Left ventricle myocardium superior (tissue), 1 donor: ENCODE measurements at places on chromosomes 7 and 10. TPM values are rescaled to one million over a fixed set of nuclear protein-coding genes. Genes with fewer than 3 reads are reported as not detected.
A peak's percentile ranks its signal among the peaks of the same experiment; 100 is the strongest.

FAM180A gene
- 11.4 TPM for total RNA-seq

CDC14C gene
- not detected for total RNA-seq

TRIM56 gene
- total RNA-seq: 16.6 TPM

MKRN1 gene
- 118 TPM for total RNA-seq

SAMD9L gene
- 5.9 TPM for total RNA-seq

DNA sequence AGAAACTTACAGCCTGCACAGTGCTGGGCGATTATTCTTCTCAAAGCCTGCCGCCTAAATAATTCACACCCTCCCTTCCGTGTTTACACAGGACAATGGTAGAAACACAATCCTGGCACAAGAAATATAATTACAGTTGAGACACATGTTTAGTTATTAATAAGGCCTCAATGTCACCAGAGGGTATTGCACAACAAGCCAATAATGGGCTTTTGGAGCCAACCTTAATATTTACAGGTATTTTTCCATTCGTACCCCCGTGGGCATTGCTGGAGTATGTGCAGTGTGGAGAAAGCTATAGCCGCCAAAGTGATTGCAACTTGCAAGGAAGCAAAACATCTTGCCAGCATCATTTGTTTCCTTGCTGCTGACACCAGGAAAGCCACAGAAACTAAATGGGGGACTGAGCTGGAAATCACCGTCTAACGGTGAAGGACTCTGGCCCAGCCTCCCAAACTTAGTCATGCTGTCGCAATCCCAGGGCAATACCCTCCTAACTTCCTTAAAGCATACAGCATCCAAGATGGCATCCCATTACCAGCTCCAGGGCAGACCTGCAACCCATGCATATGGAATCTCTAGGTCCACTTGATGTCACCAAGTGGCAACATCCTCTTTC, 8.6 kb downstream of the CALN1 start:
- DNase-seq: no peak

DNA sequence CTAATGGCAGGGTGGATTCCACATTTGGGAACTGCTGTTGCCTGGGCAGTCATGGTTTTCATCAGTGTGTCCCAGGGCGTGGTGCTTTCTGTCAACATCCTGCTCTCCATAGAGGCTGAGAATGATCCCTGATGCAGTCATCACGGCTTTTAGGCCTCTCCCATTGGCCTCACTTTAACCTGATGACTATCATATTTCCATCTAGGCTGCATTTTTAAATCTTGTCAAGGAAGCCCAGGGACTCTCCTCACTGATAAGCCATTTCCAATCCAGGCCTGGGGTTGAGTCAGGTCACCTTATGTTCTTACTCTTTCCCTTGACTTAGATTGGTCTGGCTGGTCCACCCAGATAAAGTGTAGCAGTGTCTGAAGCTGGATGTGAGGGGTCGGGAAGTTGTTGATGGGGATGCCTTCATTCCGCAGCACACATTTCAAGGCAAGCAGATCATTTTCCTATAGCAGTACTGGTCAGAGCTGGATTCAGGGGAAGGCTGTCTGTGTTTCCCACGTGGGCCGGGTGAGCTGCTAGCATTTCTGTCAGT, 177.0 kb downstream of the AUTS2 start:
- DNase-seq: peak; percentile 58

- no peak for DNase-seq
Measured at GRCh38 chr10:14952851-14953423, 959 bp downstream of the DCLRE1C start.

GRCh38 chr10:60426425-60426824, 36.8 kb upstream of the ANK3 start:
- no peak for DNase-seq

DNA sequence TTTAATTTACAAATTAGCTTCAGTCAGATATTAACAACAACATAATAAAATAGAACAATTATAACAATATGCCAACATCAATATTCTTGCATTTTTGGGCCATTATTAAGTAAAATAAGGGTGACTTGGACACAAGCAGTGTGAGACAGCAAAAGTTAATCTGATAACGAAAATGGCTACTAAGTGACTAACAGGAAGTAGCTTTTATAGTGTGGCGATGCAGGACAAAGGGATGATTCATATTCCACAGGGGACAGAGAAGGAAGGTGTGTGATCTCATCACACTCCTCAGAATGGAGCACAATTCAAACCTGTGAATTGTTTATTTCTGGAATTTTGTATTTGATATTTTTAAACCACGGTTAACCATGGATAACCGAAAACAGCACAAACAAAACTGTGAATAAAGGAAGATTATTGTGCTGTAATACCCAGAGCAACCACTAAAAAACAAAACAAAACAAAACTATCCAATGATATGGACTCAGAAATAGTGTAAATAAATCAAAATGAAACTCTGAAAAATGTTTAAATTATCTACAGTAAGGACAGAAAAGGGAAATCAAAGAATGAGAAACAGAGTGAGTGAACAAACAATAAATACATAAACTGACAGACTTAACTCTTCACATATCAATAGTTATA, 66.9 kb upstream of the TFEC start:
- DNase-seq: no peak

DNA sequence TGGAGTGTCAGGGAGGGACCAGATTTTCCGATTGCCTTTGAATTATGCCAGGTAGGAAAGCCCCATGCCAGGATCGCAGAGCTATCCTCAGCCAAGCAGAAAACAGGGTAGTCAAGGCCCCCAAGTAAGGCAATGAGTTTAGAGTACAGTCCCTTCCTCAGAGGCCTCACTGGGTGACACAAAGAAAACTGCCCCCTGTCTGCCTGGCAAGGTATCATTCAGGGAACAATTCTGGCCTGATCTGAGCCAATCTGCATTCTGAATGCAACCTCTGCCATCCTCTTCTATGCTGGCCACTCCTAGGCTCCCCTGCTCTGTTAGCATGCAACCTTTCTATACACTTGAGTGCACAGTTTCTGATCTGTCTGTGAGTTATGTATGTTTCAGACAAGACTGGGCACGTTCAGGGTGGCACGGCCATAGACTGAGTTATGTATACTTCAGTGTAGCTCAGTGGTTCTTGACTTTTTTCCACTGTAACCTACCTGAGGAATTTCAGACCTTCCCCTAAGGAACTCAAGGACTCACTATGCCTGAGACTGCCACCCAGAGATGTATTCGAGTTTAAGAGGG, 336.8 kb downstream of the PLXNA4 start:
- no peak for DNase-seq

GRCh38 chr10:11869743-11870460, 46.7 kb downstream of the PROSER2 start:
- DNase-seq: no peak

GRCh38 chr10:88318803-88319202, 264.3 kb downstream of the RNLS start:
- DNase-seq: no peak
